ENCODE measurements at places on chromosomes 12 and 14. TPM values are rescaled to one million over a fixed set of nuclear protein-coding genes. Genes with fewer than 3 reads are reported as not detected.

GRCh38 chr14:78683206-78683605 is 513.0 kb downstream of the NRXN3 start:
- no peak overlapping the region for H3K4me3 ChIP-seq
- no peaks in the 10 kb centered on the region for H3K36me3 ChIP-seq
- no peaks in the 10 kb centered on the region for H3K27me3 ChIP-seq
- no peaks in the 10 kb centered on the region for H3K4me1 ChIP-seq

DNA sequence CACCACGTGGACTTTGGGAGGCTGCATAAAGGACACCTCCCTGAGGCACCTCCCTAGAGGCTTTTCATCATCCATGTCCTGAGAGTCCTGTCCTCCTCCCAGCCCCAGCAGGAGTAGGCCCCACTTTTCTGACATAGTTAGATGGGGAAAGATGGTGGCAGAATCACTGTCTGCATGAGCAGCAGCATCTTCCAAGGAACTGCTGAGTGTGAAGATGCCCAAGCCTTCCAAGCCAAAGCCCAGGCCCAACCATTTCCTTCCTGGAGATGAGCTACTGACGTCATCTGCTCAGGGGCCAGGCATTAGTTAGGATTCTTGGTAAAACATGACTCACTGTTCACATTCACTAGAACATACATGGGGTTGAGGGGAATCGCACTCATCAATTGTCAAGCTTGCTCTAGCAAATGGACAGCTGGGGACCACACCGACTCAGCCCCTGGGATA is 37.3 kb downstream of the VDR start:
- peak overlapping the region; percentile 94 for H3K27ac ChIP-seq
- H3K4me1 ChIP-seq, result peaks cover 32% of the 10 kb centered on the region
- DNase-seq, result peak; percentile 79
- H3K36me3 ChIP-seq, result no peaks in the 10 kb centered on the region
- no peak overlapping the region for H3K4me3 ChIP-seq

DNA sequence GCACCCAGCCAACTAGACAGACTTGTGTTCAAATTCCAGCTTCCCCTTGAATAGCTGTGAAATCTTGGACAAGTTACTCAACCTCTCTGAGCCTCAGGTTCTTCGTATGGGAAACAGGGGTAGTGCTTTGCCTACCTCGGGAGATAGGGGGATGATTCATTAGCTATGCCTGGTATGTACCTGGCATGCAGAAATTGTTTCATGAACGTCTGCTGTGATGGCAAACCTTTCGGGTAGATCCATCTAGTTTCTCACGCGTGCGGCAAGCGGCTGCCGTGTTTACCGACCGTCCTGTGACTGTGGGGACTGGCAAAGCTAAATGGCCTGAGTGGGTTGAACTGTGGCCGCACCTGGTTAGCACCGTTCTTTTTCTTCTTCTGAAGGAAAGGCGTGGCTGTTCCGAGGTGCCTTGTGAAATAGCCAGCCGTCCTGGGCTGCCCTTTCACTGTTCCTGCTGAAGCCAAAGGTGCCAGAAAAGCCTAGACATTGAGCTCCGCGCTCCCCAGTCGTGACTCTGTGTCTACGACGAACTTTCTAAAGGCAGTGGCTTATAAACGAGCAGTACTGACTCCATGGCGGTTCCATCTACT is 40.6 kb upstream of the MED13L start:
- DNase-seq, result no peak
- H3K4me1 ChIP-seq, result peaks cover 46% of the 10 kb centered on the region
- H3K27ac ChIP-seq, result peak overlapping the region; percentile 36

DNA sequence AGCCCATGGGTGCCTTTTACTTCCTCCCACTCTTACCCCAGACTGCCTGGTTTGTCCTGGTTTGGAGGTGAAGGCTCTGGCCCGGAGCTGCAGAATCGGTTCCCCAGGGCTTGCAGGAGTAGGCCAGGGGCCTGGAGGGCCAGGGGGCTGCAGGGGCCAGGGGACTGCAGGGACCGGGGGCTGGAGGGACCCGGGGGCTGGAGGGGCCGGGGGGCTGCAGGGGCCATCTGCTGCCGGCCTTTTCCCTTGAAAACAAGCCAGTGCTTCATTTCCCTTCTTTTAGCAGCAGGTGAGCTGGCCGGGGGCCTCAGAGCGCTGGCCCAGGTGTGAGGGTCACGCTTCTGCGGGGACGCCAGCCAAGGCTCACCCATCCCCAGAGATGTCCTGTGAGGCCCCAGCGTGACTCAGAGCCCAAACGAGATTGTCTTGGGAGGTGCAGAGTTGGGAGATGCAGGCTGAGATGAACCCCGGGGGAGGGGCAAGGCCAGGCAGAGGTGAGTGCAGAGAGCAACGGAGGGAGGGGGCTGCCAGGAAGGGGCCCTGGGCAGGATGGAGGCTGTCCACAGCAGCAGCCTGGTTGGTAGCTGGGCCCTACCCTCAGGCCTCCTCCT is 154.9 kb downstream of the KIF26A start:
- peaks cover 17% of the 10 kb centered on the region for H3K36me3 ChIP-seq
- H3K27ac ChIP-seq, result no peak overlapping the region
- DNase-seq, result no peak
- H3K27me3 ChIP-seq, result no peaks in the 10 kb centered on the region
- H3K4me1 ChIP-seq, result no peaks in the 10 kb centered on the region

DNA sequence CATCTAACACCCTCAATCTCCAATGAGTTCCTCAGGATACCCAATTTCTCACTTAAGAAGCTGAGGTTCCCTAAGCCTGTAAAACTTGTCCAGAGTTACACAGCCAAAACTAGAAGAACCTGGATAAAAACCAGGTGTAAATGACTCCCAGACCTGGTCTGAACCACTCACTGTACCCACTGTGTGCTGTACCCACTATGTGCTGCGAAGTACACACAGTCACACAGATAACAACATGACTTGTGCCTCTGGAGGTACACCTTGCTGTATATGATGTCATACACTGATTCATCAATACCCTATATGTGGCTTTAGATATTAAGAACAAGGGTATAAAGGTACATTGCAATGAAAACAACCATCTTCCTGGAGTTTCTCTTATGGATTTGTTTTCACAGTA is 66.1 kb downstream of the PPM1H start:
- DNase-seq, result no peak
- no peaks in the 10 kb centered on the region for H3K27me3 ChIP-seq
- peaks cover 75% of the 10 kb centered on the region for H3K4me1 ChIP-seq
- no peak overlapping the region for H3K27ac ChIP-seq

DNA sequence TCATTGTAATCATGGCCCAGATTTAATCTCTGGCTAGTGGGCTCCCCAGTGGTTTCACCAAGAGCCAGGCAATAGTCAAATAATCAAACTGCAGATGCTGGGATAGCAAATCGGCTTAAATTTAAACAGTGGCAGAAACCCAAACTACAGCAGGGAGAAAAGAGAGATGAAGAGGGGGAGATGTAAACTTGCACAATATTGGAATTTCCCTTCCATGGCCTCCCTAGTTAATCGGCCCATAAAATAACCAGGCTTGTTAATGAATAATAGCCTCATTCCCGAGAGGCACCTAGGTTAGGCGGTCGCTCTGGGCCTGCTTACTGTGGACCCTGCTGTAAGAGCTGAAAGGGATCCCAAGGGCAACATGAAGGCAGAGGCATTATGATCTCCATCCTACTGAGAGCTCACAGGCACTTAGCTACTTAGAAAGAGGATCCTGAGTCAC is 116.2 kb downstream of the NUAK1 start:
- peaks cover 17% of the 10 kb centered on the region for H3K36me3 ChIP-seq
- H3K27ac ChIP-seq, result no peak overlapping the region
- no peaks in the 10 kb centered on the region for H3K27me3 ChIP-seq
- DNase-seq, result no peak

Gene PLEKHD1
- not detected for total RNA-seq

Gene RIN3
- total RNA-seq, result 19.2 TPM

Gene C12orf54
- not detected for total RNA-seq

Gene CDKN1B
- total RNA-seq, result 22.9 TPM

Gene SLC10A1
- total RNA-seq, result not detected
